ENCODE measurements at places on chromosomes 2 and 18.

DNA sequence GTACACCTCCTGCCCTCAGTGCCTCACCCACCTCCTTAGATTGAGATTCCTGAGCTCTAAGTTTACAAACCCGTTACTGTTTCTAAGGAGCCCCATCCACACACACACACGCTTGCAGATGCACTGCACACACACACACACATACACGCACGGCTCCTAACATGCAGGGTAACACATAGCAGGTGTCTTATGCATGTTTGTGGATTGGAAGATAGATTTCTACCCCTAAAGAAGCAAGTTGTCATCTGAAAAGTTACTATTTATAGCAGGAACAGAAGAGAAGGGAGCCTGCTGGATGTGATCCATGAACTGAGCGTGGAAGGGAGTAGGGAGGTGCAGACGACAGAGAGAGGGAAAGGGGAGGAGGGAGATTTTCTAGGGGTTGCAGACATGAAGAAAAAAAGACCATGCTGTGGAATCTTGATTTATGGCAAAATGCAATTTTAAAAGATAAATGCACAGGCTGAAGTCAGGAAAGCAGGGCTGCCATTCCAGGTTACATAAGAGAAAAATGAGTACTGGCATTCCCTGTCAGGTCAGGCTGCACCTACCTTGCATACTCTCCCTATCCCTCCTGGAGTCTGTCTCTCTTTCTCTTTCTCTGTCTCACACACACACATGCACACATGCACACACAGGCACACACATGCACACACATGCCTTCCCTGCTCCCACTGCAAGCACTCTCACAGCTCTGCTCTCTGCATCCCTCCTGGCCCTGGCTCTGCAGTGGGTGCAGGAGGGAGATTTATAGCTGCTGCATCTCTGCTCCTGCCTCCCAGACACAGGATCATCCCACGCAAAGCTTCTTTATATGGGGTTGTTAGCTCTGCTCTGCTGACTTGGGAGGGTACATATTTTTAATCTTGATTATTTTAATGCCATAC is 192.6 kb upstream of the MYT1L start:
- H3K4me1 ChIP-seq = no peaks in the 10 kb centered on the region
- no peak for DNase-seq
- H3K4me3 ChIP-seq = no peak overlapping the region
- no peaks in the 10 kb centered on the region for H3K36me3 ChIP-seq
- H3K27ac ChIP-seq = no peak overlapping the region

DNA sequence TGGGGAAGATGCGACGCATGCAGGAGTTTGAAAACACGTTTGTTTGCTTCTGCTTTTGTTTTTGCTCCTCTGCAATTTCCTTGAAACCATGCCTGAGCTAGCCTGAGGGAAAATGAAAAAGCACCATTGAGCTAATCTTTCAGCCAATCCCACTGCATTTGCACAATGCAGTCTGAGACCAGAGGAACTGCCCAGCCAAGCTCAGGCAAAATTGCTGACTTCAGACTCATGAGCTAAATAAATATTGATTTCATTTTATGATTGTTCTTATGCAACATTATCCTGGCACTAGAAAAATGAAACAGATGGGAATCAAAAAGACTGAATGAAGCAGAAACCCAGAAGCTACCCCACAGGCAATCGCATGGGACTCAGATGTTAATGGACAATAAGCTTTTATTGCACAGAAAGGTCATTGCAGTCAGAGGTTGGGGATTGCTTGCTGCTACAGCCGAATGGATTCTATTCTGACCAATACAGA is 37.0 kb downstream of the TPRKB start:
- H3K4me1 ChIP-seq = peaks cover 3% of the 10 kb centered on the region
- no peaks in the 10 kb centered on the region for H3K36me3 ChIP-seq
- H3K27me3 ChIP-seq = no peaks in the 10 kb centered on the region
- DNase-seq = no peak

GRCh38 chr2:119158563-119159347 is at the start of gene C1QL2:
Gene C1QL2 (minus strand): TSS chr2:119158751. CDS start chr2:119158269, 482 bp downstream.
- peaks cover 4% of the 10 kb centered on the region for H3K27me3 ChIP-seq
- H3K36me3 ChIP-seq = no peaks in the 10 kb centered on the region
- H3K4me1 ChIP-seq = no peaks in the 10 kb centered on the region
- no peak within 1 kb of the TSS for H3K27ac ChIP-seq

DNA sequence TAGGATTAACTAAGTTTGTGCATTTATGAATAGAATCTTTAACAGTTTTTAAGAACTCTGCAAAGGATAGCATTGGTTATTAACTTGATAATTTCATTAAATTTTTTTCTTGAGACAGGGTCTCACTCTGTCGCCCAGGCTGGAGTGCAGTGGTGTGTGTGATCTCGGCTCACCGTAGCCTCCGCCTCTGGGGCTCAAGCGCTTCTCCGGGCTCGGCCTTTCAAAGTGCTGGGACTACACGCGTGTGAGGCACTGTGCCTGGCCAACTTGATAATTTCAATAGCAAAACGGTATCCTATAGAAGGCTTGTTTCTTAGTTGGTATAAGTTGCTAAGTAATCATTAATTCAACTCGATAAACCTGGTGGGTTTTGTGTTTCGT is 38.0 kb downstream of the ADNP2 start:
- H3K4me3 ChIP-seq = peak overlapping the region; percentile 67
- peak overlapping the region; percentile 60 for H3K27ac ChIP-seq

DNA sequence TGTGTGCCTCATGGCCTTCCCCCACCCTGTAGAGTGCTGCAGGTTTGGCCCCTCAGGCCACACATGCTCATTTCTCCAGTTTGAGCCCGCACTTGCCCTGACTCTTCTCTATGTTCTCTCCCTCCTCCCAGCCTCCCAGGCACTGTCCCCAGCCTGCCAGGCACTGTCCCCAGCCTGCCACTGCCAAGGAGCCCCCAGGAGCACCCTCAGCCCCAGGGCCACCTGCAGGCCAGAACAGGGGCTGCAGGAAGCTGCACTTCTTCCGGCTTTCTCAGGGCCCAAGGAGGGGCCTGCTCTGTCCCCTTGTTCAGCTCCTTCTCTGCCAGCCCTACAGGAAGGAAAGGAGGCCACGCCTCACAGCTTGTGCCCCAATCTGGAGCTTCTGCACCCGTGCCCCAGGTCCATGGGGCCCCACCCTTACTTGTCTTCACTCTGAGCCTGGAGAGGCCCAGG is 31.6 kb downstream of the CYP26B1 start:
- H3K27me3 ChIP-seq = no peaks in the 10 kb centered on the region
- H3K4me3 ChIP-seq = no peak overlapping the region
- H3K36me3 ChIP-seq = no peaks in the 10 kb centered on the region
- peak overlapping the region; percentile 60 for H3K27ac ChIP-seq
- no peaks in the 10 kb centered on the region for H3K4me1 ChIP-seq

- no peaks in the 10 kb centered on the region for H3K27me3 ChIP-seq
- no peaks in the 10 kb centered on the region for H3K4me1 ChIP-seq
- no peak for DNase-seq
- no peak overlapping the region for H3K27ac ChIP-seq
- H3K36me3 ChIP-seq = no peaks in the 10 kb centered on the region
- no peak overlapping the region for H3K4me3 ChIP-seq
These were observed 27.2 kb upstream of the KCNF1 start for GRCh38 chr2:10884574-10884975.

- H3K36me3 ChIP-seq = no peaks in the 10 kb centered on the region
- DNase-seq = no peak
- H3K4me3 ChIP-seq = no peak overlapping the region
- H3K27me3 ChIP-seq = no peaks in the 10 kb centered on the region
These were observed 37.0 kb upstream of the METTL21A start for GRCh38 chr2:207662203-207662602.

DNA sequence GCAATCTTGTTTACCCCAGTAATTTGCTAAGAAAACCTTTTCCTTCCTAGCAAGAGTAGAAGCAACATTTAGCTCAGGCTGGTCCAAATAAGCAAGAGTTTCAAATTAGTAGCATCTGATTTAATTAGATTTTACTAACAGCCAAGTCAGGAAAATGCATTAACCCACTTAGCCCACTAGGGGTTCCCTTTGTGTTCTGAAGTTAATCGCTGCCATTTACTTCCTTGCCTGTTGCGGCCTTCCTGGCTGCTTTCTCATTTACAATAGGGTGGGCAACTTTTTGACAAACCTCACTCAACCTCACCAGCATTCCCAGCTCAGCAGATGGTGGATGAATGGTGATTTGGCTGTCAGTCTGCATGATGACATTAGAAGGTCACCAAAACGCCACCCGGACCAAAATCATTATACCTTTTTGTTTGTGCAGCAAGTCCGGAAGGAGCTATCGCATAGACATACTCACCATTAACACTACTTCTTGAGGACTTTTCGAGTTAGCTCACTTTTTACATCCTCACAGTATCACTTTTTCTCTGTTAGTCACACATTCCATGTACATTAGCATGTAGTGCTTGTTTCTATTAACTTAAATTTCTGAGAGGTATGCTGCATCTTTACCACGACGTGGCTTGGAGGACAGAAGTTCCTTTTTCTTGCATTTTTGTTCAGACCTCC is 101.5 kb upstream of the SETBP1 start:
- no peak overlapping the region for H3K4me3 ChIP-seq
- H3K4me1 ChIP-seq = no peaks in the 10 kb centered on the region
- no peak for DNase-seq
- no peak overlapping the region for H3K27ac ChIP-seq
- no peaks in the 10 kb centered on the region for H3K27me3 ChIP-seq

DNA sequence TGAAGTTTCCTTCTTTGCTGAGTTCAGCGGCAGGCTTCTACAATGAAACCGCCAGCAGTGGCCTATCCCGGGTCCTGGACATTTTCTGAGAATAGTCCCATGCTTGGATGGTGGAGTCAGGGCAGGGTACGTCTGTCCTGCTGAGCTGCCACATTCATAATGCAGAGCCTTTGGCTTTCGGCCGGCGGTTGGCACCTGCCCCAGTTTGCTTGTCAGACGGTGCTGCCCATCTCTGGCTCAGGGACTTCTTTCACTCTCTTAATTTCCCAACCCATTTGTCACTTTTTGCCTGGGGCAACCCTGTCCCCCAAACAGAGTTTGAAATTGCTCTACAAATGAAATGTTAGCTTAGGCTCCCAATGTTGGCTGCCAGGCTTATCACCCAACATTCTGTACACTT is 57.2 kb downstream of the SOX11 start:
- DNase-seq = peak; percentile 65
- H3K27me3 ChIP-seq = no peaks in the 10 kb centered on the region
- no peak overlapping the region for H3K27ac ChIP-seq
- H3K36me3 ChIP-seq = no peaks in the 10 kb centered on the region

- no peak overlapping the region for H3K4me3 ChIP-seq
- DNase-seq = no peak
- H3K27ac ChIP-seq = no peak overlapping the region
- H3K36me3 ChIP-seq = no peaks in the 10 kb centered on the region
These were observed 58.7 kb upstream of the ZNF397 start for GRCh38 chr18:35182151-35182550.

DNA sequence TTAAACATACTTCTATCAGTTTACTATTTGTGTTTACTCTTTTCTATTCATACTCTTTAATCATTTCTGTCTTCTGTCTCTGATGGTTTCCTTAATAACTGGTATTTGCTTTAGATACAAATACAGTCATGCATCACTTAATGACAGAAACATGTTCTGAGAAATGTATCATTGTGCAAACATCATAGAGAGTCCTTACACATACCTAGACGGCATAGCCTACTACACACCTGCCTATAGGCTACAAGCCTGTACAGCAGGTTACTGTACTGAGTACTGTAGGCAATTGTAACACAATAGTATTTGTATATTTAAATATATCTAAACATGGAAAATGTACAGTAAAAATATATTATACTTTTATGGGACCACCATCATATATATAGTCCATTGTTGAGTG is 36.3 kb downstream of the VSNL1 start:
- no peak overlapping the region for H3K27ac ChIP-seq
- no peaks in the 10 kb centered on the region for H3K4me1 ChIP-seq
- H3K36me3 ChIP-seq = no peaks in the 10 kb centered on the region
- DNase-seq = no peak
- H3K27me3 ChIP-seq = no peaks in the 10 kb centered on the region

DNA sequence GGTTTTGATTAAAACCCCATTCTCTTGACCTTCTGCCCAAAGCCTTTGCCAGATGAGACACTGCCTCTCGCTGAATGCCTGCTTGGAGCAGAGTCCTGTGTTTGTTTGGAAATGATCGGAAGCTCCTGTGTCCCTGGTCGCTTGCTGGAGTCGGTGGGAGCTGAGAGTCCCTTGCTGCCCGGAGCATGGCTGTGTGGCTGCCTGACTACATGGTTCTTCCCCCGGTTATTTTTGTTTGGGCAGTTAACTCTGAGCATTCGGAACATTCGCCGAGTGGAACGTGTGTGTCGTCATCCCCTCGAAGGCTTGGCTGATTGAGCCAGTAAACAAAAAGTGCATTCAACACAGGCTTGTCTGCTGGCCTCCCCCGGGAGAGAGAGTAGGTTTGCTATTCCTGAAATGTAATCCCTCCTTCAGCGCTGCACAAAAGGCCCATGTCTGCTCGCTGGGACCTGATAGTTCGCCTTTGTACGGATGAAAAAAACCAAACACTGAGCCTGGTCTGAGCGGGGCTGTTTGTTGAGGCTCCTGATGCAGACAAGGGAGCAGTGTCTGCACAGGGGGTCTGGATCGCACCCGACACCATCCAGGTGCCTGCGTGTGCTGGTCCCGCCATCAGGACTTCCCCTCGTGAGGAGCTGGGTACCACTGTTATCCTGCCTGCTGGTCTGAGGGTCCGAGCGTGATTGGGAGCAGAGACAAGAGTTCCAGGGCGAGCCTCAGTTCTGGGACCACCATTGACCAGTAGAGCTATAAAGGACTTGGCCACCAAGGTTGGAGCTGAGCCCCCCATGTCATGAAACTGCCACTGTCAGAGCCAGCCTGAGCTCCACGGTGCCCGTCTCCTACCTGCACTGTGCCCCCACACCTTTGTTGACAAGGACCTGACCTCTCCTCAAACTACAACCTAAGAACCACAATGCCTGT is 83.8 kb downstream of the AGAP1 start:
- H3K4me1 ChIP-seq = no peaks in the 10 kb centered on the region
- no peak overlapping the region for H3K27ac ChIP-seq
- no peaks in the 10 kb centered on the region for H3K27me3 ChIP-seq
- H3K36me3 ChIP-seq = no peaks in the 10 kb centered on the region
- H3K4me3 ChIP-seq = peak overlapping the region; percentile 7

- no peaks in the 10 kb centered on the region for H3K27me3 ChIP-seq
- H3K4me3 ChIP-seq = no peak overlapping the region
- no peak overlapping the region for H3K27ac ChIP-seq
- H3K36me3 ChIP-seq = no peaks in the 10 kb centered on the region
These were observed 8.0 kb downstream of the ZNF396 start for GRCh38 chr18:35369126-35369525.

GRCh38 chr2:181466661-181467576 is 9.7 kb downstream of the ITGA4 start:
- no peaks in the 10 kb centered on the region for H3K4me1 ChIP-seq
- no peak overlapping the region for H3K27ac ChIP-seq
- H3K27me3 ChIP-seq = no peaks in the 10 kb centered on the region
- peak; percentile 56 for DNase-seq

- H3K27me3 ChIP-seq = no peaks in the 10 kb centered on the region
- no peak for DNase-seq
- H3K4me1 ChIP-seq = peaks cover 10% of the 10 kb centered on the region
- H3K4me3 ChIP-seq = peak overlapping the region; percentile 46
These were observed 1.2 kb downstream of the ANKMY1 start for GRCh38 chr2:240556553-240557100.

- H3K36me3 ChIP-seq = no peaks in the 10 kb centered on the region
- H3K4me1 ChIP-seq = no peaks in the 10 kb centered on the region
- no peak for DNase-seq
- H3K27me3 ChIP-seq = peaks cover 55% of the 10 kb centered on the region
- no peak overlapping the region for H3K27ac ChIP-seq
- H3K4me3 ChIP-seq = no peak overlapping the region
These were observed 251.7 kb upstream of the PXDN start for GRCh38 chr2:1995987-1996386.

- H3K27ac ChIP-seq = no peak overlapping the region
- H3K4me3 ChIP-seq = no peak overlapping the region
- DNase-seq = no peak
- H3K36me3 ChIP-seq = no peaks in the 10 kb centered on the region
- no peaks in the 10 kb centered on the region for H3K4me1 ChIP-seq
- H3K27me3 ChIP-seq = no peaks in the 10 kb centered on the region
These were observed 7.5 kb upstream of the COLEC11 start for GRCh38 chr2:3587432-3587831.

Data from breast epithelium (tissue), 4 donors.